ENCODE measurements at places on chromosomes 12 and 14.

GRCh38 chr14:90609376-90609775, 206.9 kb downstream of the TTC7B start:
- no peak for DNase-seq

GRCh38 chr14:62768753-62769152, 276.5 kb downstream of the KCNH5 start:
- no peak for DNase-seq

DNA sequence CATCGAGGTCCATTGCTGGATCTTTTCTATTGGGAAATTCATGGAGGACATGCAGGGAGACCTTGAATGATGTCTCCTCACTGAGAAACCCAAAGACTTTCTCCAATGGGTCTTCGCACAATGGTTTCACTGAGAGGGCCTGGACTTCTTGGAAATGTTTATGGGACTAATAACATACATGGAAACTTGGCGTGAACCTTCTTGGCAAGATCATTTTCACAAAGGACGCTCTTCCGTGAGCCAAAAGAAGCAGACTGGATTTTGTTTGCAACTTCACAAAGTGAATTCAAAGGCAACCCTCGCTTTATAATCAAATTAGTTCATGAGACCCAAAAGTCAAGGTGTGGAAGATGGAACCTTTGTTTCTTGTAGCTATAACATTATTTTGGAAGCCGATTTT, 154.4 kb downstream of the TMEM132C start:
- DNase-seq = no peak

GRCh38 chr12:53977596-53978445, 3.1 kb upstream of the HOTAIR start:
- no peak for DNase-seq

DNA sequence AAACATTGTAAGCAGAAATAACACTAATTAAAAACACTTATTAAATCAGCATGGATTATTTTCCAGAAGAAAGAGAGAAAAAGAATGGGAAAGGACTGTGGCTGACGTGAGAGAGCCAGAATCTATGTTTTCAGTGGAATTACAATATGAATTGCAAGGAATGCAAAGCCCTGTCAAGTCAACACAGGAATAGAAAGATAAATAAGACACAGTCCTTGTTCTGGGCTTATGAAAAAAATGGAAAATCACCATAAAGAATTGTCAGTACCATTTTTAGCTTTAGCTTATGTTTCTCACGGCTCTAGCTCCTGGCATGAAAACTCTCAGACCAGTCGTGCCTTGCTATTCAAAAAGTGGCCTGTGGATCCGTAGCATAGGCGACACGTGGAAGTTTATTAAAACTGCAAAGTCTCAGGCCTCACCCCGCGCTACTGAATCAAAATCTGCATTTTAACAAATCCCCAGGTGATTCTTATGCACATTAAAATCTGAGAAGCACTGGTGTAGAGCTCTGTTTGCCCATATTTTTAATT, 549.1 kb downstream of the RPS29 start:
- no peak for DNase-seq

DNA sequence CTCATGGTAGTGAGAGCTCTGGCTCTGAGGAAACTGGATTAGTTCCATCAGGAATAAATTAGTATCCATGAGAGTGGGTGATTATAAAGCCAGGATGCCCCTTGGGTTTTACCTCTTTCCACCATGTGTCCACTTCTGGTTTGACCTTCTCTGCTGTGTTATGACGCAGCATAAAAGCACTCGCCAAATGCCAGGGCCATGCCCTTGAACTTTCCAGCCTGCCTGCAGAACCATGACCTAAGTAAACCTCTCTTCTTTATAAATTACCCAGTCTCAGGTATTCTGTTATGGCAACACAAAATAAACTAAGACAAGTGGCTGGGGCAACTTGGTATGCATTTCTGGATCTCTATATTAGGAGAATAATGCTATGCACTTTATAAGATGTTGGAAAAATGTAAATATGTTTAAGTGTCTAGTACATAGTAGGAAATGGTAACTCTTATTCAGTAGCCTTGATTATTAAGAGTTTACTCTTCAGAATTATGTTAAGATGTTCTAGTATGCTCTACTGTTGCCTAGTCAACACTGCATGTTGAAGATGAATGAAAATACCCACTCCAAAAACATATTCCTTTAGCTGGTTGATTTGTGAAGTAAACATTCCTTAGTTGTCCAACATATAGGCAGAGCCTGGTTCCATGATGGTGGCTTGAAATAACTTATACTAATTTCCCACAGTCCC, 455.6 kb upstream of the TMPO start:
- DNase-seq = no peak

- no peak for DNase-seq
These were observed 10.1 kb downstream of the GSG1 start for GRCh38 chr12:13093191-13093847.

DNA sequence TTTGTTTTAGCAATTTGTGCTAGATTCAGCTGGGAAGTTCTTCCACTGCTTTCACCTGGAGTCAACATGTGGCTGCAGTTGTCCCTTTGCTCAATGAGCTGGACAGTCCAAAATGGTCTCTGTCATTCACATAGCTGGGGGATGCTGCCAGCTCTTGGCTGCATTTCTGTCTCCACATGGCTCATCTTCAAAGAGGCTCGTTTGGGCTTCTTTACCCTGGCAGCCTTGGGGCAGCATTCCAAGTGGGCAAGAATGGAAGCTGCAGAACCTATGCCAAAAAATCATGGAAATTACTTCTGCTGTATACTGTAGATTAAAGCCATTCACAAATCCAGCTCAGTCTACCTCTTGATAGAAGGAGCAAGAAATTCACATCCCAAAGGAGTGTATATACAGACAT, 199.1 kb downstream of the SLC5A8 start:
- DNase-seq = no peak

DNA sequence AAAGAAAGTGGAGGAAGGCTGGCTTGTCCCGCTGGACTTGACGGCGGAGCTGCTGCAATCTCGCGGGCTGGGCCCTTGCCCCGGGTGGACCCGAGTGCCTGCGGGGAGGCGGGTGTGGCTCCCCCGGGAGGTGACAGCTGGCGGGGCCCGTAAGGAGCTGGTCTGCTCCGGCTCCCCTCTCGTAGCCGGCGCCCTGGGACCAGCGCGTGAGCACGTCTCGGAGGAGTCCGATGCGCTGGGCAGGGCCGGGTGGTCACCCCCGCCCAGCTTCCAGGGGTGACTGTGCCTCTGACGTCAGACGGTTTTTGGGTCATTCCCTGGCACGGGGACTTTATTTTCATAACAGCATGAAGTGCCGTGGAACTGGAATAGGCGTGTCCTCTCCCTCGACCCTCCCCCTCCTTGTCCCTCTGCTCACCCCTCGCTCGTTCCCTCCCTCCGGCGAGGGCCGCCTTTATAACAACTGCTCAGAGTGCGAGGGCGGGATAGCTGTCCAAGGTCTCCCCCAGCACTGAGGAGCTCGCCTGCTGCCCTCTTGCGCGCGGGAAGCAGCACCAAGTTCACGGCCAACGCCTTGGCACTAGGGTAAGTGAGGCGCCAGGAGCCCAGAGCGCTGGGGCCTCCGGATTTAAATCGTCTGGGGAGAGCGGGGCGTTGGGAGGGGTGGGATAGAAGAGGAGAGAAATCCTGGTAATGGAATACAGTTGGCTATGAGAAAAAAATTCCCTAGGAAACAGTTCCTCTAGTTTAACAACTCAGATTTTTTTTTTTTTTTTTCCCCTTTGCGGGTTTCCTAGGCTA, at the start of gene GPRC5A:
Gene GPRC5A (plus strand): TSS at position 483 of the 801 bp plus-strand sequence. CDS start 16,688 bp downstream, outside the sequence.
- no peak for DNase-seq

- DNase-seq = no peak
These were observed 3.2 kb downstream of the IPO8 start for GRCh38 chr12:30692470-30692869.

GRCh38 chr12:67035121-67035520, 234.0 kb upstream of the CAND1 start:
- no peak for DNase-seq

- no peak for DNase-seq
These were observed 89.4 kb downstream of the NT5DC3 start for GRCh38 chr12:103751600-103751999.

DNA sequence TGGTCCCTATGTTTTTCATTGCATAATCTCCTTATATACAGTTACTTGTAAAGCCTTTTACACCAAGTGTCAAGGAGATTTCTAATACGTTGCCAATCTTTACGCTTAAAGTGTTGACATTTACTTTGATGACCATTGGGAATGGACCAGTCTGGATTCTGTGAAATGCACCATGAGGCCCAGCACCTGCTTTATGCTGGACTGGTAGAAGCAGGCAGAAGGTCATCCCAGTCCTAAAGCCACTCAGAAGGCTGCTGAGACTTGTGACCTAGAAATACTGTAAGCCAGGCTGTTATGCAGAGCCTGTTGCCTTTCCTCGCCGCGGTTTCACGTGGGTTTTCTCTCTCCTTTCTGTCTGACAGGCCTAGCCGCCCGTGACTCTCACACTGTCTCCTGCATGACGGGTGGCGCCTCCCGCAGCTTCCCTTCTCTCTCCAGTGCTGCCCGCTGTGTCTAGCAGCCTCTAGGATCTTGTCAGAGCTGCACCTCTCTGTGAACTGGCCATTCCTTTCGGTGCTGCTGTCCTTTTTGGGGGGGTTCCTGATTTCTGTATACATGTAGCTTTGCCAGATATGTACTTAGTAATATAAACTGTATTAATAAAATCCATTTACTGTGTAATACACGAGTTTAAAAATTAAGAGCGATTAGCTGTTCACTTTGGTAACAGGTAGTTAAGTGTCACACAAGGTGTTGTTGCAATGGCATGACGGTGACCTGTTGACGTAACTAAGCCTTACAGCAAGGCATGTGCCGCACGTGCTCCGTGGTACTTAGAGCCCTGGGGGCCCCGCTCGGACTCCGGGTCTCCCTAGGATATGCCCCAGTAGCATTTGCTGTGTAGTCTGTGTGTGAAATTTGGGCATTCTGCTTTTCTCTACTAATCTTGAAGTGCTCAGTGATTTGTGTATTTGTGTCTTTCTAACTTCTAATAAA, 29.7 kb downstream of the XRCC3 start:
- no peak for DNase-seq
